ENCODE measurements at places on chromosomes 13 and 19. TPM values are rescaled to one million over a fixed set of nuclear protein-coding genes. Genes with fewer than 3 reads are reported as not detected.

IRGC gene
- total RNA-seq = not detected

SPACA4 gene
- not detected for total RNA-seq

USHBP1 gene
- total RNA-seq = not detected

LILRA1 gene
- total RNA-seq = not detected

SLC7A10 gene
- total RNA-seq = not detected
